ENCODE measurements at places on chromosomes 7 and 10.

- DNase-seq = no peak
These were observed 161.6 kb downstream of the BAMBI start for GRCh38 chr10:28838908-28839307.

DNA sequence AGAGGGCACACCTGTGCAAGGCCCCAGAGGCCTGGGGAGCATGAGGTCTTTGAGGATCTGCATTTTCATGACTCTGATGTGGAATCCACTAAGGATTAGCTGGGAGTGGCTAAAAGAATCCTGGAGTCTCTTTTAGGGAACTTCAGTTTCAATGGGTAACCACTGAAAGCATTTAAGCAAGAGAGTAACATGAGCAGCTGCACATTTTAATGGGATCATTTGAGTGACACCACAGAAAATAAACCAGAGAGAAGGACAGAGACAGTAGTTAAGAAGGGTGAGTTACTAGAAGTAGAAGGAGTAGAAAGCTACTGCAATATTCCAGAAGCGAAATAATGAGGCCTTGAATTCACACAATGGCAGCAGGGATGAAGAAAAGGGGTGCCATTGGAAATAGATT, 5.2 kb downstream of the GOT1 start:
- no peak for DNase-seq

GRCh38 chr10:113059371-113059780, 109.3 kb downstream of the TCF7L2 start:
- DNase-seq = no peak

GRCh38 chr7:129376778-129377700, 57.2 kb upstream of the STRIP2 start:
- DNase-seq = no peak

- DNase-seq = no peak
These were observed 131.2 kb downstream of the RALA start for GRCh38 chr7:39754326-39755120.

DNA sequence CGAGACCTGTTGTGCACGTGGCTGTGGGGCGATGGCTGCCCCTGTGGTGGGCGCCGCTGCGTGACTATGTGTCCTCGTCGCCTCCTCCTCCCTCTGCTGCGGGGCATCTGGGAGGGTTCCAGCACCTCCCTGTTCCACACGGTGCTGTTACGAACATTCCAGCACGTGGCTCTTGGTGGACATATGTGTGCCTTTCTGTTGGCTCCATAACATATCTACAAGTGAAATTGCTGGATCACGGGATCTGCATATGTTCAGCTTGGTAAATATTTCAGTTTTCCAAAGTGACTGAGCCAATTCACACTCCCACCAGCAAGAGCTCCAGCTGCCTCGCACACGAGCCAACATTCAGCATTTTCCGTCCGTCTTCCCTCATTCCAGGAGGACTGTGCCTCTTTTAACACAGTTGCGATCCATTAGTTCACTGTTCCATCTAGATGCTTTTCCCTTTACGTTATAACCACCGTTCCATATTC, 25.1 kb downstream of the SNX8 start:
- DNase-seq = no peak

GRCh38 chr7:11726794-11727155, 105.2 kb downstream of the THSD7A start:
- no peak for DNase-seq

GRCh38 chr7:130207642-130208041, at the start of gene SSMEM1:
Gene SSMEM1, plus strand, starts transcription at chr7:130207860. Its CDS starts 51 bp downstream, at chr7:130207911.
- no peak for DNase-seq

DNA sequence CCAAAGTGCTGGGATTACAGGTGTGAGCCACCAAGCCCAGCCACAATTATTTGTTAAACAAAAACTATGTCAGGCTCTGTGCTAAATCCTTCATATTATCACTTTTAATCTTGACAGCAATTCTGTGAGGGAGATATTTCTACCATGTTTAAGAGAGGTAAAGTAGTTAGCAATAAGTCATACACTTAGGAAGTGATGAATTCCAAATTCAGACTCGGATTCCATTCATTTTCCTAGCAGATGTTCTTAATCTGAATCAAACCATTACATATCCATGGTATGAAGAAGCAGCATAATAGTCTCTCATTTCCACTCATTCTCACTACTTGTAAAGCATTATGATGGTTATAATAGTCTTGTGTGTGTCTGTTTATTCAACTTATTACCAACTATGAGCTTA, 2.9 kb upstream of the CD36 start:
- no peak for DNase-seq

DNA sequence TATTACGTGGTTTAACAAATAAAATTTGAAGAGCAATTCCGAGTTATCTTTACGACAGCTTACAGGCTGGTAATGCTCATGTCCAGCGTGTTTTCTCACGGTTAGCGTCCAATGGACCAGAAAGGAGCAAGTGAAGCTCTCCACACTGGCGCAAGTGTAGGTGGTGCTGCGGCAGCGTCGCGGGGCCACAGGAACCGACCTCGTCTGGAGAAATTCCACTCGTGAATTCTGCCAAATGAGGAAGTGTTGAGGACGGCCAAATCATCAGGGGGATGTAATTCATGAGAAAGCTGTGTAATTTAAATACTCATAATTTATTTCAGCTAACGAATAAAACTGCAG, 350 bp upstream of the ZNF37A start:
- DNase-seq = no peak

DNA sequence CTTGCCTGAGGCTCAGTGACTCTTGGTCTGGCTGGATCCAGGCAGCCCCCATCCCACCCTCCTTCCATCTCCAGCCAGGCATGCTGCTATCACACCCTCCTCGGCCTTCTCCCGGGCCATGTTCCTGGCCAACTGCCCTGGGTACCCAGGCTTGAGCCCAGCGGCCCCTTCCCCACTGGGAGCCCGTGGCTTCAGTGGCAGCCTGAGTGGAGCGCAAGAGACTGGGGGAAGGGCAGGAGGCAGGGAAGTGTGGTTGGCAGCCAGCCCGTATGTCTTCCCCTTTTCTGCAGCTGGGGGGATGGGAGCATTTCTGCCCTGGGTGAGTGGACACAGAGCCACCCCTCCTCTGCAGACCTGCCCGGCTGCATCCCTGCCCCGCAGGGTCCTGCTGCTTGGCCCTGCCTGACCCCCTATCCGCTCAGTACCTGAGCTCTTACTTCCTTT, 148.5 kb downstream of the ARHGAP22 start:
- no peak for DNase-seq

DNA sequence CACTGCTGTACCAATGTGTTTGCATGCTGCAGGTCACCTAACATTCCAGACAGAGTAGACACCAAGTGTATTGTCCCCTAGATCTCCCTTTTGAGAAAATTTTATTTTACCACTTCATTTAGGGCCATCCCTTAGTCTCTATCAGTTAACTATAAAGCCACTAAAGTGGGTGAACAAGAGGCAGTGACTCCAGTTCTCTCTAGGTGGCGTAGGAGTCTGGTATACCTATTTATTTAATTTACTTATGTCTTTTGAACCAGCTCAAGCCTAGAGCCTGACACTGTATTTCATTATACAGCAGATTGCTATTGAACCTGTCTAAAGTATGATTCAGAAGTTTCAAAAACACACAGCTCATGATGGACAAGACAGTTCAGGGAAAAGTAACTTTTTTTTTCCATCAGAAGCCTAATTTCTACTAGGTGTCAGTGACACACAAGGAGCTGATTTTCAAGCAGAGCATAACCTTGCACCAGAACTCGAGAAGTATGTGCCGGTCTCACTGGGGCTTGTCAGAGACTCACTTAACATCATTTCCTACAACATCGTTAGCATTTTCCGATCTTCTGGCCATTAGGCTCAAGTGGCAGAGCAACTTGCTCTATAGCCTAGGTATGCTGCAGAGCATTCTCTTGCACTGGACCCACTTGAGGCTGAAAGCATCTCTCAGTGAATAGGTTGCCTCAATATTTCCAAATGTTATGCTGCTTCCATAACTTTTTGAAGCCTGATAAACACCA, 175.4 kb downstream of the CDC14C start:
- no peak for DNase-seq

GRCh38 chr10:128940081-128940480, 527.0 kb upstream of the MGMT start:
- DNase-seq = no peak

DNA sequence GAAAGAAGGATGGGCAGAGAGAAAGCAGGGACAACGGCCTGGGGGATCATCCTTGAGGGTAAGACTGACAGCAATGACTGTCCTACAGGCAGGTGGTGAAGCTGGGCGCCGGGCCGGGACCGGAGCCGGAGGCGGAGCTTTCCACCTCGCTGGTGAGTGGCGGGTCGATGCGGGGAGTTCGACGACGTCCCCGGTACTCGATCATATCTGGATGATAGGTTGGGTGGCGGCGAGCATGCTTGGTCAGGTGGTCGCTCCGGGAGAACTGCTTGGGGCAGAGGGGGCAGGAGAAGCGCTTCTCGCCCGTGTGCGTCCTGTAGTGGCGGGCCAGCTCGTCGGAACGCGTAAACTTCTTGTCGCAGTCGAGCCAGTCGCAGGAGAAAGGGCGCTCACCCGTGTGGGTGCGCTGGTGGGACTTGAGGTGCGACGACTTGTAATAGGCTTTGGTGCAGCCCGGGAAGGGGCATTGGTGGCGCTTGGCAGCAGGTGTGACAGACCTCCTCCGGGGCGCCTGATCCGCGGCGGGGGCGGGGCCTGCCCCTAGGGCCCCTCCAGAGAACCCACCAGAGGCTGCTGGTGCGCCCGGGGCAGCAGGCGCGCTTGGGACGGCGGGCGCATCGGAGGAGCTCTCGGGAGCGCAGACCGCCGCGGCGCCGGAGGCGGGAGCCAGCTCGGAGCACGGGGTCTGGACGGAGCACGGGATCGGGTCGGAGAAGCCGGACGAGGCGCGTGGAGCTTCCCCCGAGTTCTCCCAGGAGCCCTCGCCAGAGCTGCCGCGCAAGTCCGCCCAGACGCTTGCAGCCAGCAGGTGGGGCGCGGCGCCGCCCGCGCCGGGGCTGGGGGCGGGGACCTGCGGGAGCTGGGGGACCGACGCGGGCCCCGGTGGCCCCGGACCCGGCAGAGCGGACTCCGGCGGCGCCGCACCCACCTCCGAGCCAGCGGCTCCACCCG, 752 bp downstream of the KLF14 start:
- peak; percentile 10 for DNase-seq

DNA sequence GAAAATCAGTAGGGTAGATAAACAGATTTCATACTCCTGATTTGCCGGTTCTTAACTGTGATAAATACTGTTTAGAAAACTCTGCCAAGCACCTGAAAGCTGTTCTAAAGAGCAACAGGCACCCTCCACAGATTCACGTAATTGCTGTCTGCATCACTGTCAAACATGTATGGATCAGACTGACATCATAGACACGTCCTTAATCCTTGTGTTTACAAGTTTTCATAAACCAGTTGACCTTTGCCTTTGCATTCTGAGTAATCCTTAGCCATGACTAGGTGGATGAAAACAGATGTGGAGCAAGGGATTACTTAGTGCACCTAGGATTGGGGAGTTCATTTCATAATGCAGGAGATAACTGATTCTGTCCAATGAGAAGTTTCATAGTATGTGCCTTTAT, 41.6 kb downstream of the SLC39A12 start:
- DNase-seq = no peak

- no peak for DNase-seq
These were observed 35.5 kb downstream of the LRMDA start for GRCh38 chr10:75466886-75467285.

- DNase-seq = no peak
These were observed 135.9 kb downstream of the PCDH15 start for GRCh38 chr10:54665095-54665494.

DNA sequence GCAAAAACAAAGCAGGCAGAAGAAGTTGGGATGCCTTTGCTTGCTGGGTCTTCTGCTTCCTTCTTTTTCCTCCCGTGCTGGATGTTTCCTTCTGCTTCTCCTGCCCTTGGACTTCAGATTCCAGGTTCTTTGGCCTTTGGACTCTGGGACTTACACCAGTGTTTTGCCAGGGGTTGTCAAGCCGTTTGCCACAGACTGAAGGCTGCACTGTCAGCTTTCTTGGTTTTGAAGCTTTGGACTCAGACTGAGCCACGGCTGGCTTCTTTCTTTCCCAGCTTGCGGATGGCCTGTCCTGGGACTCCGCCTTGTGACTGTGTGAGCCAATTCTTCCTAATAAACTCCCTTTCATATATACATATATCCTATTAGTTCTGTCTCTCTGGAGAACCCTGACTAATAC, 11.3 kb upstream of the LCOR start:
- no peak for DNase-seq

DNA sequence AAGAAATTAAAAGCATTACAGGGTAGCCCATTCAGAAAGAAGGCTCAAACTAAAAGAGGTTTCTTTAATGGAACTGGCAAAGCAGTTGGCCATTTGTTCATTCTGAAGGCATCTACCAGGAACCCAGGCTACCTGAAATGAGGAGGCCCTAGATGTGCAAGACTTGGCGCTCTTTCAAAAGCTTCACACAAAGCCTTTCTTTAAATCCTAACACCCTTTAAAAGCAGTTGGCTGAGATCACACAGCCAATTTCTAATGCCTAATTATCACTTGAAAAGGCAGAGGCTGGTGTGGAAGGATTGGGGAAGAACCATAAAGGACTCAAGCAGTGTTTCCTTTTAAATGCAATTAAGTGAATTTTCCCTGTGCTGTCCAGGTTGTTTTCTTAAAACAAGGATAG, 23.2 kb downstream of the PPP1R17 start:
- DNase-seq = no peak

GRCh38 chr10:11604865-11605650, 6.4 kb downstream of the USP6NL start:
- no peak for DNase-seq

DNA sequence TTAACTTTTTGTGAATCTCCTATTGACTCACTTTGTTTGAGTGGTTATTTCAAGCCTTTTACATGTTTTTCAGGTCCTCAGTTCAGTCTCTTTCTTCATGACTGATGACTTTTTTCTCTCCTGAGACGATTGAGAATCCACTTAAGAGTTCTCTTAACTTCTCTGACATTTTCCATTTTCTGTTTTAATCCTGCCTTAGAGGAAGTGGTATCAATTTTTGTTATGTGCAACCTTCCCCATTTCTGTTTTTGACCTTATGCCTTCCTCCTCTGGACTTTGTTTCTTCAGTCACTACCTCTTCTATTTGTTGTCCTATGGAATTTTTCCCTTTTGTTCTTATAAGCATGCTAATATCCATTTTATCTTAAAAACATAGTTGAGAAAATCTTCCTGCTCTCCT, 2.4 kb downstream of the PSMC2 start:
- DNase-seq = no peak

DNA sequence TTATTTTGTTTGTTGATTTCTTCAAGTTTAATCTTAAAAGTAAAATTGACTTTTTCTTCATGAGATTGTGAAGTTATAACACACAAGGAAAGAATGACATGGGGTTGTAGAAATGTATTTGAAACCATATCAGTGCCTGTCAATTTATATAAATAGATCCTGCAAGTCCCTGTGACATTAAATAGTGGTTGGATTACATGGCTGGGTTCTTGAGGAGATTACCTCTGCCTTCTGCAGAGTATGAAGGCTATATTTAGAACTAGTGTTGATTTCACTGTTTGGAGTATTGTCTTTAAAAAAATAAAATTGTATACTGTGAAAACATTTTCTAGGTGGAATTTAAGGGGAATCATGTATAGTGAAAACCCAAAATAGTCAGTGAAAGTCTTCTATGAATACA, 385.8 kb upstream of the SMIM30 start:
- no peak for DNase-seq

GRCh38 chr7:159154243-159154642, 9.6 kb upstream of the VIPR2 start:
- DNase-seq = no peak

- DNase-seq = no peak
These were observed 29.8 kb downstream of the CDK1 start for GRCh38 chr10:60808036-60808435.

- peak; percentile 23 for DNase-seq
These were observed 115.9 kb upstream of the ADAM12 start for GRCh38 chr10:126504063-126504760.

All from PC-9 (cell line).